GM12864 (cell line): ENCODE measurements at places on chromosomes 12 and 14.

GRCh38 chr12:65648461-65648860 is 175.8 kb upstream of the HMGA2 start:
- no peak for DNase-seq

DNA sequence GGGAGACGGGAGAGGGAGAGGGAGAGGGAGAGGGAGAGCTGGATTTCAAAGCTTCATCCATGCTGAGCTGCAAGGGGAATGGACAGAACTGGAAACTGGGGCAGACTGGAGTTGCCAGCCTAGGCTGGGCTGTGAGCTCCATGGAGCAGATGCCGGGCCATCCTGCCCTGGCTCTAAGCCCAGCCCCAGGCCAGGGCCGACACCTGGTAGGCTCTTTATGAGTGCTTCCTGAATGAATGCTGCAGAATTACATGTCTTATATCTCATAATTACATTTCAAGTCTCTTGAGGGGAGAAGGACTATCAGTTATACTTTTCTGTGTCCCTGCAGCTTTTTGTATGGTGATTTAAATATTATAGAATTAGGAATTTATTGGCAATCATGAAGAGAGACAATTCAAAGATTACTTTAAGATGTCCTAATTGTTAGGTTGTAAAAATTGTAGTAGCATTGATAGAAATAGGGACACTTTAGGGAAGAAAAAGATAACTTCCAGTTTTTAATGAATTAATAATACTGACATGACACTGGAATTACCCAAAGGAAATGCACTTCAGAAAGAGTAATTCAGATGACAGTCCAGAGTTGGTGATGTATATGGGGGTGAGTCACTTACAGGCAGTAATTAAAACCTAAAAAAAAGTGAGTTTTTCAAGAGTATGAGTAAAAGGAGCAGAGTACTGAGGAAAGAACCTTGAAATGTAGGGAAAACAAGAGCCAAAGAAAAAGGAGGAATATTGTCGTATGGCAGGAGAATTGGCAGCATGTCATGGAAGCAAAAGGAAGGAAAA is 29.0 kb downstream of the SCYL2 start:
- no peak for DNase-seq

- DNase-seq: no peak
These were observed 99.2 kb downstream of the SNAPC1 start for GRCh38 chr14:61861320-61861865.

DNA sequence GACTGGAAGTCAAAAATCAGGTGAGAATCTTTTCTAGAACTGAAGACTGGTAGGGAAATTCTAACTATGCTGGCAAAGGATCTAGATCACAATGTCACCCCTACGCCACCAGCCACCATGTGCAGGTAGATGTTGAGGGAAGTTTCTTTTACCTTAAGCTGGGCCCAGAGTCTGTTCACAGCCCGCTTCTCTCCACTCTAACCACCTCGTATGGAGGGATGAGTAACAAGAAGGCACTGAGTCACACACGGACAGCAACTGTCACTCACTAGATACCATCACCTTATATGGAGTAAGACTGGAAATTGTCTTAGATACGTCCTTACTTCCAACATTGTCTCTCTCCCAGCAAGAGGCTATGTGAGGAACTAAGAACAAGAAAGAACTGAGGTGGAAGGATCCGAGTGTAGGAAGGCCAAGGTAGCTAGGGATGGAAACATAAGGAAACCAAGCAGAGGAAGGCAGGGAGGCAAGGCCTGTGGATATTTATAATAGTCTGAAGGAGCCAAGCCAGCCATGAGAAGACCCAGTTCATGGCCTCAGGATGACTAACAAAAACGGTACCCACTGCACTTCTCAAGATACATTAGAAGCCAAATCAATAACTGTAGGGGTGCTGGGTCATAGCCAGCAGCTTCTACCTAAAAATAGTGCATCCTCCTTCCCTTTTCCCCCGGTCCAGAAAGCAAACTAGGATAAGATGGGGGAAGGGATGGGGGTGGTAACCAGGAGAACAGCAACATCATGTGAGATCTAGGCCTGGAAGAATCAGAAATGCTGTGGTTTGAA is 15.5 kb downstream of the REM2 start:
- no peak for DNase-seq

- DNase-seq: no peak
These were observed 73.9 kb upstream of the HIF1A start for GRCh38 chr14:61621444-61621843.

DNA sequence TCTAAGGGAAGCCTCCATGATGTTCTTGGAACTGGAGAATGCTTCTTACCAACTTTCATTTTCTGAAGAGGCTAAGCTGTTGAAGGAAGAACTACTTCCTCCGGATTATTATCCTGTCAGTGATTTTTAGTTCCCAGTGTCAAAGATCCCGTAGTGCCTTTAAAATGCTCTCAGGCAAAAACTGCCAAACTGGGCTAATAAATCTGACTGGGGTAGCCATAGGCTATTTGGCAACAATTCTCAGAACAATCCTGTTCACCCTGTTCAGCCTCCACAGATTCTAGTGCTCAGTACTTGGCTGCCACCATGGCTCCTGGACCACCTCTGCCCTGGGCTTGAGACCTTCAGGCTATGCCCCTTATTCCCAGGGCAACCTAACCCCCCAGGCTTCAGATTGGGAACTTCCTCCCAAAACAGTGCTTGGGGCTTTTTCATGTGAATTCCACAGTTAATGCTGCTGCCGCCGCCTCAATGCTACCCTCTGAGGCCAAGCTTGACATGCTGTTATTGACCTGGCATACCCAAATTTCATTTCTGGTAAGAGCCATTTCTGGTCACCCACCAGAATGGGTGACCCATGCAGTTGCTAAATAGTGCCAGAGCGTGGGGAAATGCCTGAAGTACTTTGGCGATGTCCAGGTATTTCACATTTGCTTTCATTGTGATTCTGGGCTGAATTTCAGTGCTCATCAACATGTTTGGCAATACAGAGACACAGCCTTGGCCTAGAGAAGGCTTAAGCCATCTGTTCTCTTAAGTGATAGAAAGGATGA is 110.0 kb upstream of the ARHGAP5 start:
- DNase-seq: no peak

DNA sequence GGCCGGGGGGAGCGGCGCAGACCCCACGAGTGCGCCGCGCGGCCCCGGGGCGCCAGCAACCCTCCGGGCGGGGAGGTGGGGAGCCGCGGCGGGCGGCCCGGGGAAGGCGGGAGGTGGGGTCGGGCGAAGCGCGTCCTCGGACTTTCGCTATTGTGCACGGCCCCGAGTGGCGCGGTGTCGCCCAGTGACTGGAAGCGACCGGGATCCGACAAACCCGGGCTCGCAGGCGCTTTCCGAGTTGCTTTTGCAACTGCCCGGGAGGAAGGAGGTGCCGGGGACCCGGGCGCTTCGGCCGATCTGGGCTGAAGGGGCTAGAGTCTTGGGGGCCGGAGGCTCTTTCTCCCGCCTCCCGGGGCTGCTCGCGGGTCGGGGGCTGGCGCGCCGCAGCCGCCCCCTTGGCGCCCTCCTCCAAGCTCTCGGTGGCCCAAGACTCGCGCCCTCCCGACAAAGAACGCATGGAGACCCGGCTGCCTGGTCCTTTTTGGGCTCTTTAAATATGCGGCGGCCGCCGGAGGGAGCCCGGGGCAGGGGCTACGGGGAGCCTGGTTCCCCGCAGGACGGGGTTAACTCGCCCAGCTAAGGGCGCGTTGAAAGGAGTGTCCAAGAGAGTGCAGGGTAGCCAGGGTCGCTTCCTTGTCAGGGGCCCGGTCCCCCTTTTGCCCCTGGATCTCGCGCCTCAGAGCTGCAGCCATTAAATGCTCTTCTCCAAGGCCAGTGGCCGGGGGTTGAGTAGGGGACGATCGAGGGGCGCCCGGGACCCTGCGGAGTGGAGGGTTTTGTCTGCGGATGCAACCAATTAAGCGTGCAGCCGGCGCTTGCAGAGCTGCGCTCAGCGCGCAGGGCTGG is 1.4 kb downstream of the HMGA2 start:
- no peak for DNase-seq

DNA sequence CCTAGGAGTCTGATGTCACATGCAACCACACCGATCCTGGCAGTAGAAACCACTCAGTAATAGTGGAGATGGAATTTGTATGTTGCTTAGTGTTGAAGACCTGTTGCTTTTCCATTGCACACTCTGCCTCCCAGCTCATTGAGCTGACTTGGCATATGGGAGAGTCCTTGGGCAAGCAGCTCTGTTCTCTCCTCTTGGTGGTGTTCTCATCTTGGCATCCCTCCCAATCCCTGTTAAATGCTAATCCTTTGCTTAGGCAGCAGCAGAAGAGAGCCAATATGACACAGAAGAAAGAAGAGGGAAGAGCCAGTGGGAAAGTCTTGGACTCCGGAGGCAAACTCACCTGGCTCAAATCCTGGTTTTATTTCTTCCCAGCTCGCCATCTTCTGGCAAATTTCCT is 178.0 kb upstream of the CAND1 start:
- no peak for DNase-seq

GRCh38 chr12:8946733-8947132 is 2.7 kb downstream of the M6PR start:
- no peak for DNase-seq

DNA sequence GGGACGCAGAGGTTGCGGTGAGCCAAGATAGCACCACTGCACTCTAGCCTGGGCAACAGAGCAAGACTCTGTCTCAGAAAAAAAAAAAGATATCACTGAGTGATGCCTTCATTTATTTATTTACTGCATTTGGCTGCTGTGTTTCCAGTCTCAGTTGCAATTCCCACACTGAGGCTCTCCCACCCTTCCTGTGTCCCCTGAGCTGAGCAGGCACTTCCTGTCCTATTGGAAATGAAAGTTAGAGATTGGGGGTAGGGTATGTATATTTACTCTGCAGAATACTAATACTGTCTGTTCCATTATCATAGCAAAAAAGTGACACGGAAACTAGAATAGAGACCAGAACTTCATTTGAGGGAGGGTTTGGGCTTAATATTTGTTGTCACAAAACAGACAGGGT is 1.6 kb upstream of the RBMS2 start:
- DNase-seq: no peak
